ENCODE measurements at places on chromosomes 11 and 22.

DNA sequence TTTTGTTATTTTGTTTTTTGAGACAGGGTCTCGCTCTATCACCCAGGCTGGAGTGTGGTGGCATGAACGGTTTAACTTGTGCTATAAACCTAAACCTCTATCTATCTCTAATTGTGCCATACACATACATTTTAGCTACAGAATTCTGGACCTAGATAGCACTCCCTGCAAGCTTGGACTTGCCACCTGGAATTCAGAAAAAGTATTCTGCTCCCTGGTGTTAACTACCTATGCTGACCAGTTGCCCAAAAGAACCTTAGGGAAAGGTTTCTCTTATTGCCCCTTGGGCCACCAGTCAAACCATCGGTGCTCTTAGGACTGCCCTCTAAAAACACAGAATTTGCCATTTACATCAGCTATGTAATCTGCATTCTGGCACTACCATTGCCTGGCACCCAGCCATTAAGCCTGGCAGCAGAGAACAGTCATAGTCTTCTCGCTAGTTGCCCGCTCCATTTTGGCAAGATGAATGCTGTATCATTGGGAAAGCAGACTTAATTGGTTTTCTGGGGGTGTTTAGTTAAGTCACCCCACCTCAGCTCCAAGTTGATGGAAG lies 55.3 kb downstream of the ETS1 start:
- no peak for DNase-seq

- peak; percentile 19 for DNase-seq
These were observed 52.4 kb downstream of the MCM5 start for GRCh38 chr22:35452351-35452781.

DNA sequence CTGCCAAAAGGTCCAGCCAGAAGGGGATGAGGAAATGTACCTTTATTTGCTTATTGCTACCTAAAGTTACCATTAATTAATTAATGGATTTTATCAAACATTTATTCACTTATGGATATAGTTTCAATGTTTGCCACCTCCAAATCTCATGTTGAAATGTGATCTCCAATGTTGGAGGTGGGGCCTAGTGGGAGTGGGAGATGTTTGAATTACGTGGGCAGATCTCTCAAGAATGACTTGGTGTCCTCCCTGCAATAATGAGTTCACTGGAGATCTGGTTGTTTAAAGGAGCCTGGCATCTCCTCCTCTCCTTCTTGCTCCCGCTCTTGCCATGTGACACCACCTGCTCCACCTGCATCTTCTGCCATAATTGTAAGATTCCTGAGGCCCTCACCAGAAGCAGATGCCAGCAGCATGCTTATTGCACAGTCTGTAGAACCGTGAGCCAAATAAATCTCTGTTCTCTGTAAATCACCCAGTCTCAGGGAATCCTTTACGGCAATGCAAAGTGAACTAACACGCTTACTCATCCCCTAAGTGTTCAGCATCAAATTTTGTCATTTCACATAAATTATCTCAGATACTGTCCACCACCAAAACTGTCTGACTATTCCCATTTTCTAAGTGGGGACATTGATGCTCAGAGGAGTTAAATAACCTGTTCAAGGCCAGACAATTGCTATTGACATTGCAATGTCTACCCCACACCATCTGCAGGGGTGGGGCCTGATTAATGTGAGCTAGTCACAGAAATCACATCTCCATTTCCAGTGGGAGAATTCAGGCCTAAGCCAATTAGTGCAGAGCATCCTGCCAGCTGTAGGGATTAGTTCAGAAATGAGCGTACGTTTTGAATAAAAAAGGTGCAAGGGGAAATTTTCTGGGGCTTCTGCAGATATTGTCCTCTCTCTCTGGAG lies 51.6 kb upstream of the SYN3 start:
- DNase-seq = no peak

DNA sequence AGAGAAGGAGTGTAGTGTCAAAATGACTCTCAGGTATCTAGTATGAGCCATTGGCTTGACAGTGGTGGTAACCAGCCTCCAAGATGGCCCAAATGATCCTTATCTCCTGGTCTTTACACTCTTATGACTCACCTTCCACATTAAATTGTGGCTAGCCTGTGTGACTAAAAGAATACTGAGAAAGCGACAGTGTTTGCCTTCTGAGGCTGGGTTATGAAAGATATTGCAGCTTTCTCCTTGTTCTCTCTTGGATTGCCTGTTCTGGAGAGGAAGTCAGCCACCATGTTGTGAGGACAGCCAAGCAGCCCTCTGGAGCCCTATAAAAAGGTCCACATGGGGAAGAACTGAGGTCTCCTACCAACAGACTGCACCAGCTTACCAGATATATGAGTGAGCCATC lies 15.8 kb downstream of the C11orf71 start:
- DNase-seq = no peak

DNA sequence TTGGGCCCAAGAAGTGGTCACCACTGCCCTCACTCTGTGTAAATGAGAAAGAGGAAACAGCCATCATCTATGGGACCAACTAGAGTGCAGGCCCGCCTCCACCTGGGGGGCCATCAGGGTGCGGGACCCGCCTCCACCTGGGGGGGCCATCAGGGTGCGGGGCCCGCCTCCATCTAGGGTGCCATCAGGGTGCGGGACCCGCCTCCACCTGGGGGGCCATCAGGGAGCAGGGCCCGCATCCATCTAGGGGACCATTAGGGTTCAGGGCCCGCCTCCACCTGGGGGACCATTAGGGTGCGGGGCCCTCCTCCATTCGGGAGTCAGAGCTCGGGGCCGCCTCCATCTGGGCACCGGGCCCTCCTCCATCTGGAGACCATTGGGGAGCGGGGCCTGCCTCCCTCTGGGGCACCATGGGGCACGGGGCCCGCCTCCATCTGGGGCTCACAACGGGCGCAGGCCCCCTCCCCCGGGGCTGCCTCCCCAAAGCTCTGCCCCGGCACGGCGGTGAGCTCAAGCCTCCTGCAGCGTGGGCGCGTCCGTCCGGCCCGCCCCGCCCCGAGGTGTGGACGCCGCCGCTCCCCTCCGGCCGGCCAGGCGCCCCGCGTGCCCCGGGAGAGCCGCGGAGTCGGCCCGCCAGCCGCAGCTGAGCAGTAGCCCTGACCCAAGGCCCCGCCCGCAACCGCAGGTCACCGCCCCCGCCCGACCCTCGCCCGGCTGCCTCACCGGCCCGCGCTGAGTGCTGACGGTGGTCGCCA lies 512 bp downstream of the TOLLIP start:
- DNase-seq = no peak

- no peak for DNase-seq
These were observed 6.5 kb downstream of the DTX4 start for GRCh38 chr11:59178402-59178801.

DNA sequence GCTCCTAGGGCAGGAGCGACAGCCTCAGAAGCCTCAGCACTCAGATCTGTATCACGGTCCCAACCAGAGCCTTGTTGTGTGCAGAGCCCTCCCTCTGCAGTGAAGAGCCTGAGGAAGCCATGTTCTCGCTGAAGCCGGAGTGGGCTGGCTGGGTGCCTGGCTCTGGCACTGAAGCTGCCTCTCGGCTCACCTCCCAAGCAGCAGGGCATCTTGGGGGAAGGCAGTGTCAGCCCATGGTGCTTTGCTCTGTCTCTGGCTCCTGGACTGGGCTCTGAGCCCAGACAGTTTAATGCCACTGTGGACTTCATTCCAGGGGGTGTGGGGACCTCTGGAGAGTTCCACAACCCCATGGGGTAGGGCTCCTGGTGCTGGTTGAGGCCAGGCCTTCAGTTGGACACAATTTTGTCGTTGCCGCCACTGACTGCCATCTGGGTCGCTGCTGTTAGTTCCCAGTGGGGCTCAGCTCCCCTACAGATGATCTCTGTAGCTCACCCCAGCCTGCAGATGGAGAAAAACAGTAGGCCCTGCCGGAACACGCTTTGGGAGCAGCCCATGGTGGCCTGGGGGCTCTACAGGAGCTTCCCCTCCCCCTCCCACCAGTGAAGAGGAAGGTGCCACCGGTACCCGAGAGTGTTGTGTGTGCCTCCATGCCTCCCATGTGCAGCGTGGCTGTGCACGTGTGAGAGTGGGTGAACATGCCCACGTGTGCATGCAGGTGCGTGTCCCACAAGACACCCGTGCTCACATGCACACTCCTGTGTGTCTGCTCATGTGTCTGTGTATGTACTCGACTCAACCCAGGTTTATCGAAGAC lies 86.5 kb upstream of the B3GAT1 start:
- no peak for DNase-seq

DNA sequence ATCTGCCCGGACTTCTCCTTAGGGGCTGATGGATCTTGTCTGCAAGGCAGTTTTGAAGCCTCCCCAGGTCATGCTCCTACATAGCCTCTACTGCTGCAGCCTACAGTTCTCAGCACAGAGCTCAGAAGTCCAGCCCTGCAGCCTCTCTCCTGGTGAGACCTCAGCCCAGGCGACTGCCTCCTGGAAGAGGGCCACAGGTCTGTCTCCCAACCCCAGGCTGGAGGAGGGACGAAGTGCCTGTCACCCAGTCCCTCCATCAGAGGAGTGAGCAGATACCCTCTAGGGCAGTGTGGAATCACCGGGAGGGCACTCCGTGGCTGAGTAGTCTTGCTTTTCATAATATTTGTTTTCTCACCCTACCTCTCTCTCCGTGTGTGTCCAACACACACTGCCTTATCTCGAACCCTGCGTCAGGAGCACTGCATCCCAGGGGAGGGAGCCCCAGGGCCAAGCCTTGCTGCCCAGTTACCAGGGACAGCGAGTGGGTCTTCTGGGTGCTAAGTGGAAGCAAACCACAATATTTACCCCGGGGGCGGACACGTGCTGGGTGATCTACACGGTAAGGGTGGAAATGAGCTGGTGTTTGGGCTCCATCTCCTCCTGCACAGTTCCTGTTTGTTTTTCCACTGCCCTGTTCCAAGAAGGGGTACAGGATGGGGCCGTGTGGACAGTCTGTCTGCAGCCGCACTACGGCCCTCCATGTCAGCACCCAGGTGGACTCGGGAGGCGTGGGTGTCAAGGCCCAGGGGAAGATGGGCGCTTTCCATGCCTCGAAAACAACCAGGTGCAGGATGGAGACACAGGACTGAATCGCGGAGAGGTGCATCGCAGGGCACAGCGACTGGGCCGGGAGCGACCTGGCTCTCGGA lies 133.7 kb upstream of the HSD17B12 start:
- DNase-seq = no peak

GRCh38 chr11:93746101-93746500 lies 4.6 kb downstream of the C11orf54 start:
- DNase-seq = no peak

DNA sequence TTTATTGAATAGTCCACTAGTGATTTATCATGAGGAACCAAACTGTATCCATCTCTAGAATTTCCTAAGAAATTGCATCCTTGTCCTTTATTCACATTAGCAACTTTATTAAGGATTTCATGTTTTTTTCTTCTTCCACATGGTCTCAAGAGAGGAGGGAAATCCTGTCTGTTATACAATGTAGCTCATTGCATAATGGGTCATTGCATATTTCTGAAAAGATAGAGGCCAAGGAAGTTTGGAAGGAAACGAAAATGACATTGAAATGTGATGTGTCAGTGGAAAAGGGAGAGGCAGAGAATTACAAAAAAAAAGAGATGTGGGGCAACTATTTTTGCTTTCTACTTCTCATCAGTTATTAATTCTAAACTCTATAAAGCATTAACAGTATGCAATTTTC lies 353.1 kb downstream of the METTL15 start:
- no peak for DNase-seq

GRCh38 chr22:47591016-47591415 lies 828.6 kb downstream of the TBC1D22A start:
- no peak for DNase-seq

DNA sequence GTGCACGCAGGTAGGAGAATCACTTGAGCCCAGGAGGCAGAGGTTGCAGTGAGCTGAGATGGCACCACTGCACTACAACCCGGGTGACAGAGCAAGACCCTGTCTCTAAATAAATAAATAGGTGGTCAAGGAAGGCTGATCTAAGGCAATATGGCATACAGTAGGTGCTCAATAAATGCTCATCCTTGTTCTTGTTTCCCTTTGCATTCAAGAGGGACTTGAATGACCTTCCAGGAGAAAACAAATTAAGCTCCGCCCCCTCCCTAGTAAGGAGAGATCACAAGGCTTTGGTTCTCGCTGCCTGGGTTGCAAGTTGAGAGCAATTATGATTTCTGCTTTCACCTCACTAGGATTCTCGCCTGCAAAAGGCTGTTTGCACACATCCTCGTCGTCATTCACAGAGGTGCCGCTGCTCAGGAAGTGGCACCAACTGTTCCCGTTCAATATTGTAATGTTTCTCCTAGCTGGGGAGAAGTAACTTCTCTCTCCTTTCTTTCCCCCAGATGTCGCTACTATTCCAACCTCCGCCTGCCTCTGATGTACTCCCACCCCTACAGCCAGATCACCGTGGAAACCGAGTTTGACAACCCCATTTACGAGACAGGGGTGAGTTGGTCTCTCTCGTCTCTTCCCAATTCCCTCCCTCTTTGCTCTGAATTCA lies 51.8 kb upstream of the ASPHD2 start:
- DNase-seq = no peak

- DNase-seq = peak; percentile 77
These were observed 33.0 kb downstream of the YWHAH start for GRCh38 chr22:31977141-31977841.

GRCh38 chr22:40237241-40237640 lies 59.5 kb downstream of the TNRC6B start:
- DNase-seq = no peak

- no peak for DNase-seq
These were observed 3.6 kb downstream of the ALDH3B1 start for GRCh38 chr11:68013611-68014156.

GRCh38 chr11:34449013-34449412 lies 10.3 kb downstream of the CAT start:
- DNase-seq = peak; percentile 33

DNA sequence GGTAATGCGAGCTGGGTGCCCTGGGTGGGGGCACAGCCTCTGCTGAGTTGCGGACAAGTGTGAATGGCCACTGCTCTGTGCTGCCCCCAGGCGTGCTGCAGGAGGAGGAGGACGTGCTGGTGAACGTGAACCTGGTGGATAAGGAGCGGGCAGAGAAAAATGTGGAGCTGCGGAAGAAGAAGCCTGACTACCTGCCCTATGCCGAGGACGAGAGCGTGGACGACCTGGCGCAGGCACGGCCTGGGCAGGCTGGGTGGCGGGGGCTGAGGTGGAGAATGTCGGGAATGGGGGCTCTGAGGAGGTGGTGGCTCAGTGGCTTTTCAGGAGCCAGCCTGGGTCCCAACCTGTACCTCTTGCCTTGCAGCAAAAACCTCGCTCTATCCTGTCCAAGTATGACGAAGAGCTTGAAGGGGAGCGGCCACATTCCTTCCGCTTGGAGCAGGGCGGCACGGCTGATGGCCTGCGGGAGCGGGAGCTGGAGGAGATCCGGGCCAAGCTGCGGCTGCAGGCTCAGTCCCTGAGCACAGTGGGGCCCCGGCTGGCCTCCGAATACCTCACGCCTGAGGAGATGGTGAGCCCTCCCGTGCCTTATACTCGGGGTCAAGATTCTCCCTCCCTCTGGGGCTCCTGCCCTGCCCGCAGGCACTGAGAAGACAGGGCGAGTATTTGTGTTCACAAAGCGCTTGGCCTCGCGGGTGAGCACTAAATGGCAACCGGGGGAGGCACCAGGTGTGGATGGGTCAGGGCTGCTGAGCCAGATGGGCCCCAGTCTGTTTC lies 4.6 kb downstream of the SART1 start:
- DNase-seq = no peak

- DNase-seq = no peak
These were observed 207.6 kb upstream of the SEZ6L start for GRCh38 chr22:25961699-25962098.
